Activated gamma-delta T cell (primary cell): ENCODE measurements at places on chromosomes 5 and 9.

GRCh38 chr9:4038182-4038723 is 261.6 kb downstream of the GLIS3 start:
- no peak for DNase-seq

DNA sequence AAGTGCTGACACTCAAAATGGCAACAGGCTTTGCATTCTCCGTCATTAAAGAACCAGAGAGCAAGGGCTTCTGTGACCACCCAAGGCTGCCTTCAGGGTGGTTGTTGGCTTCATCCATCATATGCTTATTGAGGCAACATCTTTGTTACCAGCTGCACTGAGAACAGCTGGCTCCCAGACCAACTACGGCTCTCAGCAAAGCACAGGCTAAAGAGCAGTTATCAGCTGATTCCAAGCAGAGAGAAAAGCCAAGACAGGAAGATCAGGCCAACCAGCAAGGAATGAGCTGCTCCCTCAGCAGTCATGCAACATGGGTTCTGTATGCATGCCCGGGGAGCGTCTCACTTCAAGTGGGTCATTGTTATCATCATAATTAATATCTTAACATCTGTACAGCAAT is 358.9 kb downstream of the ACTL7B start:
- no peak for DNase-seq

- DNase-seq: no peak
Observed at GRCh38 chr5:57243286-57244137, 69.7 kb downstream of the GPBP1 start.

DNA sequence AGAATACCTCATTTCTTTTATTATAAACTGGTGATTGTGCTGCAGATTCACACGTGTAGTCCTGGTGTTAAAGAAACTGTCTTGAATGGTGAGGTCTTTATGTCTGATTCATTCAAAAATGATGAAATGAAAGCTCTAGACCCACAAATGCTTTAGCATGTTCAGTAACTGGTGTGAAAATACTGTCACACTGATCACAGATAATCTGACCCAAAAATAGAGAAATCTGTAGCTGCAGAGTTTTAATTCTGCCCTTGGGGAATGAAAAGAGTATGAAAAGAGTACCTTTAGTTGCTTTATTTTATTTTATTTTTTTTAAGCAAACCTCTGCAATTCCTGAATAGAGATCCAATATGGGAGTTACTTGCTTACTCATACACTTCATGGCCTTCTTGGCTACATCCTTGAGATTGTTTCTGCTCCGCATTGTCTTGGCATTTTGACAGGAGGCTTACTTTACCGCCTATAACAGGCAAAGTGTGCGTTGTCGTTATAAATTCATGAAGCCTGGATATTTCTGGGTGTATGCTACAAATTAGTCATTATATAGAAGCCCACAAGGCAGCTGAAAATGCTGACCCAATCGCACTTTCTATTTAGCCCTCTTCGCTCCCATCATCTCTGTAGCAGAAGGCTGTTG is 2.7 kb downstream of the RGMB start:
- DNase-seq: no peak

- no peak for DNase-seq
Observed at GRCh38 chr5:169415948-169416347, 115.0 kb upstream of the SLIT3 start.

DNA sequence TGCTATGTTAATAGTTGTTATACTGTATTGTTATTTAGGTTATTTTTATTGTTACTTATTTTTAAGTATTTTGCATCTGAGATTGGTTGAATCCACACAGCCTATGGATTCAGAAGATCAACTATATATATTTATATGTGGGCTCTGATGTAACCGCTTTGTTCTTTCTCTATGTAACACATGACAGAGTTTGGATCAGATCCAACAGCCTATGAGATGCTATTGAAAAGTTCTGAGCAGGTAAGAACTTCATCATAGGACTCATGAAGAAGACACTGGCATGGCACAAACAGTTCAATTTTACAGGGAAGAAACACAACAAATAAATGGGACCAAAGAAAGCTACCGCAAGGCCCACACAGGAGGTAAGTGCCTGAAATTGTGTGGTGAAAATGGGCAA is 93.4 kb downstream of the GNAQ start:
- no peak for DNase-seq

DNA sequence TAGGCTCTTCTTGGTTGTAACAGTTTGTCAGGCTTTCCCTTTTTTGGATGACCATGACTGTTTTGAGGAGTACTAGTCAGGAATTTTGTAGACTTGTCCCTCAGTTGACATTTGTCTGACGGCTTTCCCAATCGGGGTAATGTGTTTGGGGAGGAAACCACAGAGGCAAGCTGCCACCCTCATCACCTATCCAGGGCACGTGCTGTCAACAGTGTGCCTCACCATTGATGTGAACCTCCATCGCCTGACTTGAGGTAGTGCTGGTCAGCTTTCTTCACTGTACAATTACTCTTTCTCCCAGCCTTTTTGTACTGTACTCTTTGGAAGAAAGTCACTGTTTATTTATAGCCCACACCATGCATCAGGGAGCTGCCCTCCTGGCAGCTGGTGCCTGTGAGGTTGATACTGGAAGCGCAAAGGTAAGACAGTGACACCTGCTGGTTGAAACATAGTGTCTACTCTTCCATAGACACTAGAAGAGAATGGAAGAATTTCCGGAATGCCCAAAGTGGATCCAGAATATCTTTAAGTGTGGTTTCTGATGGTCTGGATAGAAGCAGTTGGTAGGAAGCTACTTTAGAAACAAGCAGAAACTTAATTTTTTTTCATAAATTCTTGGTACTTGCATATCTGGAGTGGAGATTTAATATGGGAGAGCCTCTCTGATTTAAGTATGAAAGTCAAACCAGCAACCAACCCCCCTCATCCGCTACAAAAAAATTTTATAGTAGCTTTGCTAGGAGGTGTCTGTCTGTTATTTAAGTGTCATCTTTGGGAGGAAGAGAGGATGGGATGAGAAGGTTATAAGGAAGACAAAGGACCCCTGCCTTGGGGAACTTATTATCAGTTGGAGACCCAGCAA is 69.3 kb downstream of the SNX30 start:
- DNase-seq: no peak

GRCh38 chr5:143093452-143094086 is 309.9 kb downstream of the NR3C1 start:
- DNase-seq: no peak

- DNase-seq: no peak
Observed at GRCh38 chr9:132485393-132485792, 75.4 kb downstream of the CFAP77 start.

GRCh38 chr5:143646961-143647360 is 165.0 kb upstream of the HMHB1 start:
- DNase-seq: no peak

GRCh38 chr5:107389775-107390148 is 281.0 kb downstream of the EFNA5 start:
- no peak for DNase-seq

- no peak for DNase-seq
Observed at GRCh38 chr5:101430551-101430950, 527.5 kb upstream of the ST8SIA4 start.

DNA sequence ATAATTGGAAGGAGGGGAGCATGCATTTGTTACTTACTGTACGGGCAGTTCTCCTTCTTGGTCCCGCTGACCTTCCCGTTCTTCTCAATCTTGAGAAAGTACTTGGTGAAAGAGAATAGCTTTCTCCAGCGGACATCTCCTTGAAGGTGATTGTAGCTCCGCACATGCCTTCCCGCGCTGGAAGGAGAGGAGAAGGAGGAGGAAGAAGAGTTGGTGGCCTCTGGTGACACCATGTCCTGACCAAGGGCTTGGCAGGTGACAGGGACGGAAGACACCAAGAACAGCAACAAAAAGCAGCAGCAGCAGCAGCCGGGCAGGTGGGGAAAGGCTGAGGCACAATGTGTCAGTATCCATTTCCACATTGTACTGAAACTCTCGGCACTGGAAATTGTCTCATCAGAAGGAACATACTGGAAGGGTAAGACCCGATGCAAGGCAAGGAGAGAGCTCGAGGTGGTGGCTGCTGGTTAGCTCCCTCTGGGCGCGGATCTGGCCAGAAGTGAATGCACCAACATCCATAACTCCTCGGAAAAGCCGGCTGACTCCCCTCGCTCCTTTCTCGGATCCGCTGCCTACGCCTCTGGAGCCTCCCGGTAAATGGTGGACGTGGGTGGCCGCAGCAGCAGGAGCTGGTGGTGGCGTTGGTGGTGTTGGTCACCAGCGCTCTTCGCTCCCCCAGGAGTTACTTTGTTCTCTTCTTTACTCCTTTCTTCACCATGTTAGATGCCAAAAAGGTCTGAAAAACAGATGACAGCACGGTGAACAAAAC is 715 bp downstream of the FGF10 start:
- DNase-seq: no peak

DNA sequence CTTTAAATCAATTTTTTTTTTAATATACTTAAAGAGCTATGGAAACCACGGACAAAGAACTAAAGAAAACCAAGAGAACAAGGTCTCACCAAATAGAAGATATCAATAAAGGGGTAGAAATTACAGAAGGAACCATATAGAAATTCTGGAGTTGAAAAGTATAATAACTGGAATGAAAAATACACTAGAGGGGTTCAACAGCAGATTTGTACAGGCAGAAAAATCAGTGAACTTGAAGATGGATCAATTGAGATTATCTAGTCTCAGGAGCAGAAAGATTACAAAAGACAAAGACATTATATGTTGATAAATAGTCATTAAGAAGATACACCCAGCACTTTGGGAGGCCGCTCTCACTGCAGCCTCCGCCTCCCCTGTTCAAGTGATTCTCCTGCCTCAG is 56.1 kb downstream of the GAPVD1 start:
- DNase-seq: no peak

GRCh38 chr9:116596646-116597045 is 90.5 kb upstream of the TRIM32 start:
- no peak for DNase-seq

DNA sequence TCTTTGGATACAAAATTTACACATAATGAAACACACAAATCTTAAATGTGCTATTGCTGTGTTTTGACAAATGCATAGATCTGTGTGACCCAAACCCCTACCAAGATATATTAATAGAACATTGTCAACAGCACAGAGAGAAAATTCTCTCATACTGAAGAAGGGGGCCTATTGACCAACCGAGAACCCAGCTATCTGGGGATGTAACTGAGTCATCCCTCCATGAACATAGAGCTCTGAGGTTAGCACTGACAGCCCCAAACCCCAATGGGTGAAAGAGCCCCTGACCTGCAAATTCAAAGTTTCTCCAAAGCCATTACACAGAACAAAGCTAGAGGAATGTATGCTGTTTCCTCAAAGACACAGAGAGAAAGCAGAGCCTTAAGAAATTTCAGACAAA is 180.8 kb downstream of the PAX5 start:
- no peak for DNase-seq

DNA sequence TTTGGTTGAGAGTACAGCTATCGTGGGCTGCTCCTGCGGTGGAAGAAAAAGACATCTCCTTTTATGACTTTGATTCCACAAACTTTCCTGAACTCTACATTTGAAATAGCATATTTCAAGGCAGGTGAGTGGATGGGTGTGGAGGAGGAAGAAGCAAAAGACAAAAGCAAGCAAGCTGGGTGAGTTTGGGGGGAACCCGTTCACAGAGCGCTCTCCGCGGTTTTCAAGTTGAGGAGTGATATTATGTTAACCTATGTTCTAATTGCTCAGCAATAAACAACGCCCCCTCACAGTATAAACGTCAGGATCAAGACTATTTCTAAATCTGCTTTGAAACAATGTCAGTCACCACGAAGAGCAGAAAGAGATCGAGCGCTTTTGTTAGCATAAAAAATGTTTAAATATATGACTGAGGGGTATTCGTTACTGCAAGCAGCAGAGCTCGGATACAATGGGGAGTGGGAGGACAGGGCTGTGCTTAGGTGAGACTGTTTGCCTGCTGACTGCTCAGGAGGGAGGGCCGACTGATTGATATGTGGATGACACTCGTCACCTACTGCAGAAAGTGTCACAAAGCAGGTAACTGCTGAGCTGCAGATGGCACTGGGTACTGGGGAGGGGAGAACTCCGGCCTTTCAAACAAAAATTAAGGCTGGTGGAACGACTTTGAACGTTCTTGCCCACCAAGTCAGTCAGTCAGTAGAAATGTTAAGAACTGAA is 236.5 kb downstream of the DRD1 start:
- DNase-seq: no peak

DNA sequence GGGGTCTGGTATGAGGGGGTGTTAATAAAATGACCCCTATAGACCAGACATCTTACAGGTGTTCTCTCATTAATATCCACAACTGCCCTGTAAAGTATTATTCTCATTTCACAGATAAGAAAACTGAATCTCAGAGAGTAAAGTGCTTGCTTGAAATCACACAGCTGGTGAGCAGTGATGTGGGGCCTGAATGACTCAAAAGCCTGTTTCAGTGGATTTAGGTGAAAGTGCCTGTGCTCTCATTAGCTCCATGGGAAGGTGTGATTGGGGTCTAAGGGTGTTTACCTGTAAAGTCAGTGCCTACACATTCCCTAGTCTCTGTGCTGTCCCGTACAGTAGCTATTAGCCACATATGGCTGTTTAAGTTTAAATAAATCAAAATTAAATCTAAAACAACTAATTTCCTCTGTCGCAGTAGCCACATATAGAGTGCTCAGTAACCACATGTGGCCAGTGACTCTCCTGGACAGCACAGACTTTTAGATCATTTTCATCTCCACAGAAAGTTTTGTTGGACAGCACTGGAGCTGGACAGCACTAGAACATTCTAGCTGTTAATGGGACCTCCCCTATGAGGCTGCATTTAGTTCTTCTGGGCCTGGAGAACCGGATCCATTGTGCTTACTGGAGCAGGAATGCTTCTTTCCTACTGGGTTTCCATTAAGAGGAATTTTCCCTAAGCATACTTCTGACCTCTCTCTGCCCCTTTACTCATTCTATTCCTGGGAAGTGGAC is 52.5 kb upstream of the SEMA6A start:
- DNase-seq: no peak

DNA sequence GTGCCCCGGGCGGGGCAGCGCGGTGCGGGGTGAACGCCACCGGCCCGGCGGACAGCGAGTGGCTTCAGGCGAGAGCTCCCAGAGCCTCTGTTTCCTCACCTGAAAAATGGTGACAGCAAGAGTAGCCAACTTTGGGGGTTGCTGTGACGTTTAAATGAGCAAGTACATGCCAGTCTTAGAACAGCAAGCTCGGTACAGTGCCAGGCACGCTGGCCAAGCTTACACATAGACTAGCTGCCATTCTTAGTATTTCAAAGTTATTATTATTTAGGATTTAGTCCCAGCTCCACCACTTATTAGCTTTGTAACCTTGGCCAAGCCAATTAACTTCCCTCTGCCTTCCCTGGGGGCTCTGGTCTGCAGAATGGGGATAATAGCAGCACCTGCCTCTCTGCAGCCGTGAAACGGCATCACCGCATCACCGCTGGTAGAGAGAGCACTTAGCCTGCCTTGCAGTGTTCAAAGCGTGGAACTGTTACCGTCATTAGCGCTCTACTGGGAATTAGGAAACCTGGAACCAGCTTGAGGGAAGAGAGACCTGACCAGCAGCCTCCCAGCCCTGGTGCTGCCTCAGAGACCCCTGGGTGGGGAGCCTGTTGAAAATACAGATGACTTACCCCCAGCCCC is at the start of gene C9orf50:
Gene C9orf50, minus strand, starts transcription at position 433 of the 627 bp plus-strand sequence. CDS start 527 bp downstream, outside the sequence.
- DNase-seq: no peak

- DNase-seq: no peak
Observed at GRCh38 chr5:138467711-138468132, 2.4 kb downstream of the EGR1 start.

- DNase-seq: no peak
Observed at GRCh38 chr5:170701334-170701733, 82.2 kb upstream of the GABRP start.
